T-helper 17 cell (primary cell): ENCODE measurements at places on chromosomes 4 and X.
A peak's percentile ranks its signal among the peaks of the same experiment; 100 is the strongest.

DNA sequence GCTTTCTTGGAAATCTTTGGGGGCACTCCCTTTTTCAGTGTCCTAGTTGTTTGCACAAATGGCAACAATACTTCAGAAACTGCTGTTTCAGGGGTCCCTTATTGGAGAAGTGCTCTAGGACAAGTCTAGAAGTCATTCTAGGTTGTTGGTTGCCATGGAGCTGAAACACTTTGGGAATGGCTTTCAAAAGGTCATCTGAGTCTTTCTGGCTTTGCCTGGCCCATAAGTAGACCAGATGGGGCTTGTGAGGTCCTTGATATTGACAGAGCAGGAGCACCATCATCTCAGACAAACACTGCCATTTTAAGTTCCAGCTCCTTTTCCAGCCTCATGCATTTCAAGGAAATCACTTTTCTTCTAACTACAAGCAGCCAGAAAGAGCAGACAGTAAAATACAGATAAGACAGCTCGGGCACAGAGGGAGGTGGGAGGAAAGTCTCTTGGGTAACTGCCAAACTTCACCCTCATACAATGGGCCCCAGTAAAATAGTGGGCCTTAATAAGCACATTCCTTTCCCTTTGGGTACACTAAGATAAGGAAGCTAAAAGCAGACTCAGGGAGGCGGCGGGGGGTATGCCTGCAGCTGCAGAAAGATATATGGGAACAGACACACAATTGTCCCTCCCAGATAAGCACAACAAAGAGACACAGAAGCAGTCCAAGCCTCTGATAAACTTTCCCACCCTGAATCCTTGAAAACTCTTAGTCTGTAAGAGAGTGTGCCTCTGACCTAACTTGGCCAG is 8.5 kb upstream of the NXF3 start:
- no peak for DNase-seq

GRCh38 chr4:17329046-17329445 is 182.8 kb downstream of the QDPR start:
- no peak for DNase-seq

- DNase-seq = peak; percentile 13
These were observed 124.1 kb upstream of the TBL1X start for GRCh38 chrX:9340598-9341290.

DNA sequence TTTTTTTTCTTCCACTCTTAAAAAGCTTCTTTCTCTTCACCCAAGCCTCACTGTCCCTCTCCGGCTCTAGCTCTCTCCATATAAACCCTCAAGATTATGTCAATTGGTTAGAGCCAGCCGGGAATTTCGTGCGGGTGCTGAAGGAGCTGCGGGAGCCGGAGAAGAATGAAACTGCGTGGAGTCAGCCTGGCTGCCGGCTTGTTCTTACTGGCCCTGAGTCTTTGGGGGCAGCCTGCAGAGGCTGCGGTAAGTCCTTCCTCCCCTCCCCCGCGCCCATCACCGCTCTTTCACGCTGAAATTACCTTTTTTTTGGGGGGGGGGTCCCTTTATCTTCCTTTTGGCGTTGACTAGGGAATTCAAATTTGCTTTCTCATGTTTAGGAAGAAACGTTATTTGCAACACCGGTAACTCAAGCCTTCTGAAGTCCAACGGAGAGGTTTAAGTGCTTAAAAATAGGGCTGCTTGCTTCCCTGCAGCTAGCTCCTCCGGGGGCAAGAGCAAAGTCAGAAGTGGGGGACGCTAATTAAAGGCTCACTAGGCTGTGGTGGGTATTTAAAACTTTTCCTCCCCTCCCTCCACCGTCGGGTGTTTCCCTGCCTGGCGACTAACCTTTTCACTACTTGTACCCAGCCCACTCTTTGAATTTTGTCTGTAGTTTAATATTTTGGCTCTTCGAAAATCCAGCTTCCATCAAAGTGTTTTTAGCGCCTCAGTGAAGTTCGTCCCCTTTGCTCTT is 491 bp downstream of the COL4A5 start:
- no peak for DNase-seq
